HT1080 (cell line): ENCODE measurements at places on chromosomes 7 and 10. TPM values are rescaled to one million over a fixed set of nuclear protein-coding genes. Genes with fewer than 3 reads are reported as not detected.

Gene MMP21
- total RNA-seq = not detected in 2 replicates

Gene GNAI1
- 25.7 and 36.2 TPM in 2 replicates for total RNA-seq

Gene TBX20
- total RNA-seq = 0.57 and 0.74 TPM in 2 replicates

Gene ASB13
- 17.4 and 19.4 TPM in 2 replicates for total RNA-seq

Gene SLC16A12
- 0.20 and 0.26 TPM in 2 replicates for total RNA-seq

Gene SYT15
- 0.07 and 0.08 TPM in 2 replicates for total RNA-seq

Gene LRRC61
- total RNA-seq = not detected in 2 replicates

Gene ITIH2
- not detected in 2 replicates for total RNA-seq

Gene OR2A5
- not detected in 2 replicates for total RNA-seq

Gene PNLIP
- total RNA-seq = not detected in 2 replicates

Gene GIMAP5
- total RNA-seq = 0.97 and 1.2 TPM in 2 replicates

Gene TLX1
- total RNA-seq = not detected in 2 replicates

Gene MACROH2A2
- 0.30 and 0.32 TPM in 2 replicates for total RNA-seq

- no peak for DNase-seq
Observed at GRCh38 chr7:2909471-2910039, 65.4 kb upstream of the GNA12 start.

GRCh38 chr10:70830164-70830563 lies 14.4 kb downstream of the SGPL1 start:
- DNase-seq = no peak

DNA sequence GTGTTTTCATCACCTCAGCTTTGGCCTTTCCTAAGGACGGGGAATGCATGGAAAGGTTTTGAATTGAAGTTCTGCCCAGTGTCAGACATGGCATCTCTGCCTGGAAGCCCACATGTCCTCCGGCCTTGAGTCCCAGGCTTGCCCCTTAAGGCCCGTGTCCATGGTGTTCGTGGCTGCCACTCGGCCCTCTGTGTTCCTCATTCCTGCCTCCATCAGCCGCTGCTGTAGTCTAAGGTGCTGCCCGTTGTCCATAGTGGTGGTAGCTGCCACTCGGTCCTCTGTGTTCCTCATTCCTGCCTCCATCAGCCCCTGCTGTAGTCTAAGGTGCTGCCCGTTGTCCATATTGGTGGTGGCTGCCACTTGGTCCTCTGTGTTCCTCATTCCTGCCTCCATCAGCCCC lies 180.7 kb upstream of the SHH start:
- DNase-seq = no peak

GRCh38 chr7:151195616-151196450 lies 8.8 kb upstream of the ASB10 start:
- DNase-seq = no peak

- DNase-seq = no peak
Observed at GRCh38 chr7:116924741-116925140, 28.6 kb upstream of the ST7 start.

GRCh38 chr7:73645643-73646174 lies 21.4 kb upstream of the MLXIPL start:
- DNase-seq = no peak

DNA sequence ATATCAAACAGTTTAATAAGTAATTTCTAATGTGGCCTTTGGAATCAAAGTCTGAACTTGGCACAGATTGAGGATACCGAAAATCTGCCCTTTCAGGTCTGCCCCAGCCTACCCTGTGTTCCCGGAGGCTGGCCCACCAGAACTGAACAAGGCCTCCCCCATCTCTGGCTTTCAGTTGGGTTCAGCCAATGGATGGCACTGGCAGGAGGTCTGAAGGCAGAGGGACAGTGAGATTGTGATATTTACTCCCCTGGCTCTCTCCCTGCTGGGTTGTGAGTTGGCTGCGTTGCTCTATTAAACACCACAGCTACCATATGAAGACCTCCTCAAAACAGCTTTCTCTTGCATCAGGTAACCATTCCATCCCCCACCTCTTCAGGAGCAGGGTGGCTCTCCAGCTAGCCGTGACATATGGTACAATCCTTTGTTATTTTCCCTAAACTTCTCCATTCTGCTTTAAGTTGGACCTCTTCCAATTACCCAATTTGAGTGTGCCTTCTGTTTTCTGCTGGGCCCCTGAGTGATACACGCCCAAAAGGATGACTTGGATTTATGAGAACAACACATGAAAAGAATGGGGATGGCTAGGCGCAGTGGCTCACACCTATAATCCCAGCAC lies 28.1 kb downstream of the DNMBP start:
- no peak for DNase-seq

DNA sequence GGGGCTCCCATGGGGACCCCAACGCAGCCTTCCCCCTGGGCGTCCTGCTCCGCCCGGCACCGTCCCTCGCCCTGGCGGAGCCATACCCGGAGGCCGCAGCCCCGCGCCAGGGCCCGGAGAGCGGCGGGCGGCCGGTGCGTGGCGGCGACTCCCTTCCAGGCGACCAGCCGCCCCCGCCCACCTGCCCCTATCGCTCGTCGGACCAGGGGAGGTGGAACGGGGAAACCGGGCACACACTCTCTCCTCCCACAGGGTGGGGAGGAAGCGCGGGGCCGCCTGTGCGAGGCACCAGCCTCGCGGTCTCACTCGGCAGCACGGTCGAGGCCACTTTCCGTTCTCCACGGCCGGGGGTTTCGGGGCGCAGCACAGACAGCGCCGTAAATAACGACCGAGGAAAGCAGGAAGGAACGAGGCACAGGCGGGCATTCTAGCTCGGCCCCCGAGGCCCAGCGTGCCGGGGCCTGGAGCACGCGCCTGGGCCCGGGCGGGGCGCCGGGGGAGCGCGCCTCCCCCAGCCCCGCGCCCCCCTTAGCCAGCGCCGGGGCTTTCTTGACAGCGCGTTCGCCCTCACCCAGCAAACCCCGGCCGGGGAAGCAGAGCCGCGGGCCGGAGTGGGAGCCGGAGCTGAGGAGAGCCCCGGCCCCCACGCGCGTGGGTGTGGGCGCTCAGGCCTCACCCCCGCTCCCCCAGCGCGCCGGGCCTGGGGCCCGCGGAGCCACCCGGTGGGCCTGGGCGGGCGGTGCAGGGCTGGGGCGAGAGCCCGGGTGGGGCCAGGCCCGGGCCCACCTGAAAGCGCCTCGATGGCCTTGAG lies 936 bp downstream of the IGF2BP3 start:
- DNase-seq = no peak

DNA sequence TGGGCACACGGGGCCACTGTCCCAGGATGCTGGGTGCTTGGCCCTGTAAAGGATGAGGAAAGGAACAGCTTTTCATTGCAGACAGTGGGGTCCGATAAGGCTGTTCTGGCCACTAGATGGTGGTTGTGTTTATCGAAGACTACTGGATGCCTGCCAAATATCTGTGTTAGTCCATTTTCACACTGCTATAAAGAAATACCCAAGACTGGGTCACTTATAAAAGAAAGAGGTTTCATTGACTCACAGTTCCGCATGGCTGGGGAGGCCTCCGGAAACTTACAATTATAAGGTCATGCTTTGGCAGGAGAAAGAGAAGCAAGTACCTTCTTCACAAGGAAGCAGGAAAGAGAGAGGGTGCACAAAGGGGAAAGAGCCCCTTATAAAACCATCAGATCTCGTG lies 32.2 kb upstream of the GARS1 start:
- peak; percentile 42 for DNase-seq

DNA sequence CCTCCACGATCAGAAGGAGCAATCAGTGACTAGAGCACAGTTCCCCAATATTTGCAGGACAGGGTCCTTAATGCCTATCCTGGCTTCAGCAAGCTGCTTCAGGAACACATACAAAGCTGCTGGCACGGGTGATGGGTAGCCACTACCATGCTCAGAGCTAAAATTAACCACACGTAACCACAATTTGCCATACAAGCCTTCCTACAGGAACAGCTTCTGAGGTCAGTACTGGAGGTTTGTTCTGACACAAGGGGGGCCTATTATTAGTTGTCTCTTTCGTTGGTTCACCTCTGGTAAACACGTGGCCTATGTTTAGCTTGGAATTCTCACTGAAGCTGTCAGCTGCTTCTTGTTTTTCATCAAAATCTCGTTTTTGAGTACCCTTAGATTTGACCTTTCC lies 41.1 kb downstream of the ZNF248 start:
- DNase-seq = peak; percentile 4

- DNase-seq = peak; percentile 92
Observed at GRCh38 chr10:11684717-11685645, 57.2 kb upstream of the ECHDC3 start.

DNA sequence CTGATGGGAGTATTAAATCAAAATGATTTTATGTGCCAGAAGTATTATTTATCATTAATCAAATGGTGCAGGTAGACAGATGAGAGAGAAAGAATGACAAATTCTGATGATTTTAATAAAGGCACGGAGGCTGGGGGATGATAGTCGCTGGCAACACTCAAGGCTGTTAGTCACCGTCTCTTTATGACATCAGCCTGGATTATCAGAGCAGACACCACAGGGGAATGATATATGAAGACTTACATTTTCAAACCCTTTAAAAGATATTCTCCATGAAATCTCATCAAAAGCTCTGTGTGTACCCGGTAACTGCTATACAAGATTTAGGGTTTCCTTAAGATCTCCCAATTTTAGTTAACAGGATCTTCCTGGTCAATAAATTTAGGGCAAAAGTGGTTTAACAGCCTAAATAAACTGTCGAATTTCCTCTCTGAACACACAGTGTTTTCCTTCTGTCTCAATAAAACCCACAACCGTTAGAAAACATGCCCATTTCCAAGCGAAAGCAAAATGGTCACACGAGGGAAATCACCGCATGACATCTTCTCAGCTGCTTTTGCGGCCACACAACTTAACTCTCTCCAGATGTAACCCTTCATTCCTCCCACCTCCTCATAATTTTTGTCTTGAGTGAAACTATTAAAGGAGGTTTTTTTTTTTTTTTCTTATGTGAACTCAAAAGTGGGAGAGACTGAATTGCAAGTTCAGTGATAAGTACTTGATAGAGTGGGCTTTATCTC lies 133.2 kb upstream of the FAM171A1 start:
- DNase-seq = no peak

DNA sequence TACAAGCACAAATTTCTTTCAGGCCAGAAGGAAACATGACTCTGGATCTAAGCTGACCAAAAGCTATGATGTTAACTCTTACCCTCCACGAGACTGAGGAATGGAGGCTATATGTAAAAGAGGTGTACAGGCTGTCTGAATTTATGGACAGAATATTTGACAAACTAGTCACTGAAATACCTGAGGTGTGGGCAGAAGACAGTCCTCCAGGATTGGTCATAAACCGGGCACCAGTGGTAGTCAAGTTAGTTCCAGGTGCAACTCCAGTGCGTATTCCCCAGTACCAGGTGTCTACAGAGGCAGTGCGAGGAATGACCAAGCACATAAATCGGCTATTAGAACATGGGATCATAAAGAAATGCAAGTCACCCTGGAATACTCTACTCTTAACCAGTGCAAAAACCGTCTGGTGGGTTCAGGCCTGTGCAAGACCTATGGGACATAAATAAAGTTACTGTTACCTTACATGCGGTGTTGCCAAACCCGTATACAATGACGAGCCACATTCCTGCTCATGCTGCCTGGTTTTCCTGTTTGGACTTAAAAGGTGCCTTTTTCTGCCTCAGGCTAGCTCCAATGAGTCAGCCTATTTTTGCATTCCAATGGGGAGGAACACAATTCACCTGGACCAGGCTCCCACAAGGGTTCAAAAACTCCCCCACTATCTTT lies 6.7 kb upstream of the CYREN start:
- peak; percentile 32 for DNase-seq

GRCh38 chr7:157617401-157617800 lies 280.6 kb downstream of the DNAJB6 start:
- no peak for DNase-seq

DNA sequence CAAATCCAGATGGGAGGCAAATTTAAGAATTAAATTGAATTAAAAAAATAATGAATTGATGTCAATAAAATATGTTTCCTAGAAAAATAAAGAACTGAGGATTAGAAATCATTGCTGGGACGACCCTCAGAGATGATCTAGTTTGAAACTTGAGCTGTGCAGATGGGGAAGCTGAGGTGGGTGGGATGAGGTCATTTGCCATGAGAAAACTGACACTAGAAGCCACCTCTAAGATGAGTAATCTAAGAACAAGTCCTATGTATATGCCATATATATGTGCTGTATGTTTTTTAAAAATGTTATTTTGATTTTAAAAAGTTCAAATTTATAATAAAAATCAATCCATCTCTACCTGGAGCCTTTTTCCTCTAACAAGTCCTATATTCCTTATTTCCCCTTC lies 135.7 kb downstream of the RSU1 start:
- DNase-seq = no peak

DNA sequence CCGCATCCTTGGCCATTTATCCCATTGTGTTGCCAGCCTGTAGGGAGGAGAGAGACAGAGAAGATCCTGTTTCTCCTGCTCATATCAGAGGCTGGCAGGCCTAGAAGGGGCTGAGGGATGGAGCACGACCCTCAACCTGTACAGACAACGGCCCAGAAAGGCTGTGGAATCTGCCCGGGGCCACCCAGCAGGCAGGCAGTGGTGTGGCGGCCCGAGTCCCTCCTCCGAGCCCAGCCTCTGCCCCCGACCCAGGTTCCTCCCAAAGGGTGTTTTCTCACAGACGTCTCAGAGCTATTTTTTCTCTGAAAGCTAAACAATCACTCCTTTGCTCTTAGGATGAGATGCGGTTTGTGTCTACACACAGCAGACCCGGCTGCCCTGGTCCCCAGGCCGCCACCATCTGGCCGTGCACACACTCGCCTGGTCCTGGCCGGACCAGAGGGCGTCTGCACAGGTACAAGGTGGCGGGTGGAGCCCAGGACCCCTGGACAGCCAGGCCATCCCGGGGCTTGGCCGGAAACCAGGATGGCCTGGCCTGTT lies 69.3 kb downstream of the FOXL3 start:
- no peak for DNase-seq

- DNase-seq = no peak
Observed at GRCh38 chr10:1651270-1651966, 85.9 kb downstream of the ADARB2 start.

GRCh38 chr7:47516386-47516785 lies 65.5 kb downstream of the TNS3 start:
- no peak for DNase-seq

DNA sequence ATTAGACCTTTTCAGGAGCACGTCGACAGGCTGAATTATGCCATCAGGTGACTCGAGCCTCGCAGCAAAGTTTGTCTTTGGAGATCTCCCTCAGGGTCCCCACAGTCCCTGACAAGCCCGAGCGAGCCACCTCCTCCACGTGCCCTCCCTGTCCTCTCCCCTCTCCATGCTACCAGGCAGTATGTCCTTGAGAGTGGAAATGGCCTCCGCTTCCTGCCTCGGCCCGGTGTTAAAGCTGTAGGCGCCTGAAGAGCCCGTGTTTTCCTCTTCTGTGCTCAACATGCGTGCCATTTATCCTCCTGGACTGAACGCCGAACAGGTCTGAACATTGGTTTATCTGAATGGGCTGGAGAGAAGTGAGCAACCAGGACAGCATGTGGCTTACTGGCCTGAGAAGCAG lies 82.6 kb downstream of the GPR26 start:
- no peak for DNase-seq

- no peak for DNase-seq
Observed at GRCh38 chr7:101466871-101467270, 104.2 kb downstream of the COL26A1 start.

DNA sequence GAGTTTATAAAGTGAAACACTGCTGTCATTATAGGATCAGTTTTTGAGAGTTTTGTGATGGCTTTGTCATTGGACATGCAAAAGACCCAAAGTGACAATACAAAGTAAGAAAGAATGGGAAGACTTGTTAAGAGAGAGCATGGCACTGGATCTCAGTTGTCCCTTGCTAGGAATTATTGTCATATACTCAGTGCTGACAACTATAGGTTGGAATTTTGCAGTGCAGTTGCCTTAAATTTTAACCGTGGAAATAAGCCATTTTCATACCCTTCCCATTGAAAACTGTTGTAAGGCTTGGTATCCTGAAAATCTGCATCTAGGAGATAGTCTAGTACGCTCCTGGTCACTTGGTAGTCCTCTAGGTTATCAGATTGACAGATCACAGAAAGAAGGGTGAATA lies 1156.7 kb downstream of the GATA3 start:
- DNase-seq = no peak

- no peak for DNase-seq
Observed at GRCh38 chr10:14669576-14669975, 105.1 kb downstream of the FAM107B start.
